GM03348 (cell line): ENCODE measurements at places on chromosomes 11 and 22.

GRCh38 chr22:50304528-50305392 lies 2.7 kb downstream of the PLXNB2 start:
- DNase-seq: peak; percentile 59

DNA sequence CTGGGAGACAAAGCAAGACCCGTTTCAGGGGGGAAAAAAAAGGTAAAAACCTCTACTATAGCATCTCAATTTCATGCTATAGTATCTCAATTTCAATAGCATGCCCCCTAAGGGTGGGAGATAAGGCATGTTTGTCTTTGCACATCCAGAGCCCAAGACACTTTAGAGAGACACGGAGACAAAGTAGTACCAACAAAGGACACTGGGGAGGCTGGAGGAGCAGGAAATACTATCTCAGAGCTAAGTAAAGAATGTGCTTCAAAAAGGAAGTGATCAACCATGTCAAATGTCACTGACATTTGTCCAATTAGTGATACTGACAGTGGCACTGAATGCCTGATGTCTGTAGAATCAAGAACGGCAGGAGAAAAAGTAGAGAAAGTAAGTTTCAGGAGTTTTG lies 68.6 kb downstream of the RRAS2 start:
- DNase-seq: no peak

GRCh38 chr11:47400768-47401279 lies 7.6 kb upstream of the SLC39A13 start:
- DNase-seq: no peak

GRCh38 chr11:126884594-126884993 lies 116.0 kb downstream of the KIRREL3 start:
- DNase-seq: no peak

DNA sequence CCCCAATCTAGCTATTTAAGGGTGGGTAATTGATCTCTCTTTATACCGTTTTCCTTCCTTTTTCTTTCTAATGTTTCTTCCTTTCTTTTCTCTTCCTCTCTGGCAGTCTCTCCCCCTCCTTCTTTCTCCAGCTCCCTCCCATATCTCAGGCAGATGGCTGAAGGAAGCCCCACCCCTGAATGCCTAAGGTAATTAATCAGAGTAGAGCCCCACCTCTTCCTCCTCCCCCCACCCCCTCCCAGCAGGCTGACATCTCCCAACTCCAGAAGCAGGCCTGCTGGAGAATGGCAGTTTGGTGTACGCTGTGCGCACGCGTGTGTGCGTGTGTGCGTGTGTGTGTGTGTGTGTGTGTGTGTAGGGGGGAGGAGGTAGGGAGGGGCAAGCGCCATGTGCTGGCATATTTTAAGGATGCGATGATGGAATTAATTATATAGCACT lies 122.6 kb downstream of the APOL5 start:
- DNase-seq: peak; percentile 93

DNA sequence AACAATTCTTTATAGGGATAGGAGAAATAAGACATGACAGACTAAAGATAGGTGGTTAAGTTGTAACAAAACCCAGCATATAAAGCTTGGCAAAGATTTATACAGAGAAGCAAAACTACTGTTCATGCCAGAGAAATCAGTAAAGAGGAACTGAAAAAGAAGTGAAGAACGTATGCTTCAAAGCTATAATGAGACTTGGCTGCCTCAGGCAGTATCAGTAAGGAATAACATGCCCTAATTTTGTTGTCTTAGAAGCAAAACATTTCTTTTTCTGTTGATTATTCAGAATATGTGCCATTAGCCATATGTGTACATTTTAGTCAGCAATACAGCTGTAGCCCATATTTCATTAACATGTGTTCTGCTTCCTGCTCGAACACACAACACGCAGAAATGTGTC lies 403.2 kb downstream of the NELL1 start:
- no peak for DNase-seq

- DNase-seq: no peak
These were observed 48.2 kb downstream of the RTL6 start for GRCh38 chr22:44449683-44450425.

DNA sequence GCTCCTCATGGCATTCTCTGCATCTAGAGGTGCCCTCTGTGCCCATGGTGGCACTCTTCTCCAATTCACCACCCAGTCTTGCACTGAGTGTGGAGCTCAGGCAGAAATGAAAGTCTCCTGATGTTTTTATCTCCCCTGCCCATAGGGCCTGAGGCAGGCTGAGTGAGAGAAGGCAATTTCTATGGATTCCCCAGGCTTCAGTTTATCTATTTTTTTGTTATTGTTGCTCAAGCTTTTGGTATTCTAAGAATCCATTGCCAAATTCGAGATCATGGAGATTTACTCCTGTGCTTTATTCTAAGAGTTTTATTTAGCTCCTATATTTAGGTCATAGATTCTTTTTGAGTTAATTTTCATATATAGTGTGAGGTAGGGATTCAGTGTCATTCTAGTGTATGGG lies 40.7 kb downstream of the TSPAN18 start:
- DNase-seq: peak; percentile 68

GRCh38 chr22:25545672-25546071 lies 18.8 kb upstream of the GRK3 start:
- no peak for DNase-seq

- DNase-seq: no peak
These were observed 33.4 kb upstream of the SORL1 start for GRCh38 chr11:121418625-121419114.

DNA sequence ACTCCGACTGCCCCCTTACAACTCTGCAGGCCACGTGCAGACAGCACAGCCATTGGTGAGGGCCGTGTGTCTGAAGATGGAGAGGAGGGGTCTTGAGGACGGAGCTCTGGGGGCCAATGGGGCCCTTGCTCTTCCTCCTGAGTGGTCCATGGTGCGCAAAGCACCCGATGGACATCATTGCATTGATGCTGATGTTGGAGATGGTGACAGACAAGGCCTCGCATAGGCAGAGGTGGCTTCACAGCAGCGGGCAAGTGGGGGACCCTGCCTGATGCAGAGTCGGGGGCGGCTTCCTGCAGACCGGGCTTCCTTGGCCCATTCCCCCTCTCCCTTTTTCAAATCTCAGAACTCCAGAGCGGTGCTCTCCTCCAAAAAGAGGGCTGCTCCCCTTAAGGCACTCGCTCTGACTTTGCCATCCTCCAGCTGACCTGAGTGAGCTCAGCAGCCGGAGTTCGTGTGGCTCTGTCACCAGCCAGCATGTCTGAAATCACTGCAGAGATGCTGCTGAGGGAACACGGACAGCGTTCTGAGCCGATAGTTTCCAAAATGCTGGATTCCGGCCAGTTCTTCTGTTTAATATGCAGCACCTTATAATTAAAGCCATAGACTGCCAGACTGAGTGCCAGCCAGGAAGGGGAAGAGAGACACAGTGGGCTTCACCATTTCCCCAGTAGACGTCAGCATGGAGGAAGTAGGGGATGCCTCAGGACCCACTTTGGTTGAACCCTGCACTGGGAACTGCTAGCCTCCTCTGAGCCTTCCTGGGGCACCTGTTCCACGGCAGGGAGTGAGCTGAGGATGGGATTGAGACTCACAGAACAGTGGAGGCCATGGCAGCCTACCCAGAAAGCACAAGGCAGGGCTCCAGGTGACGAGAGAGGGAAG lies 278.2 kb downstream of the BRD1 start:
- DNase-seq: no peak

- no peak for DNase-seq
These were observed 3.4 kb upstream of the FGF19 start for GRCh38 chr11:69707176-69707575.

GRCh38 chr11:72239313-72239848 lies 4.6 kb downstream of the PHOX2A start:
- DNase-seq: peak; percentile 90
